ENCODE measurements at places on chromosomes 13 and 19. TPM values are rescaled to one million over a fixed set of nuclear protein-coding genes. Genes with fewer than 3 reads are reported as not detected.
A peak's percentile ranks its signal among the peaks of the same experiment; 100 is the strongest.

DNA sequence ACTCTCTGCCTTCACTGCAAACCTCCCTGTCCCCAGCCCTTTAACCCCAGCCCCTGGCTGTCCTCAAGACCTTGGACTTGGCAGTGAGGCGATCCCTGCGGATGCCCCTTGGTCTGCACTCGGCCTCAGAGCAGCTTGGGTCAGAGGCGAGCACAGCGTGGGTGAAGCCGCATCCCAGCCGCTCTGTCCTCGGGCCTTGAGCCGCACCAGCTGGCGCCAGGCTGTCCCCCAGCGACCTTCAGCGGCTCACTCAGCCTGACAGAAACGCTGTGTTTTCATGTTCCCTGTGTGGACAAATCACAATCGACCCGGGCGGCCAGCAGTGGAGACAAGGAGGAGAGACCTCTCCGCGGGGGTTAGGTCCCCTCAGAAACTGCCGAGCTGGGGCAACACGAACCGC is 52.0 kb downstream of the GNG7 start:
- H3K36me3 ChIP-seq: no peaks in the 10 kb centered on the region
- H3K4me1 ChIP-seq: peaks cover 8% of the 10 kb centered on the region

GRCh38 chr13:60275208-60275607 is 111.5 kb upstream of the DIAPH3 start:
- H3K27ac ChIP-seq: no peak overlapping the region
- H3K36me3 ChIP-seq: no peaks in the 10 kb centered on the region
- no peak overlapping the region for H3K4me3 ChIP-seq
- DNase-seq: no peak

DNA sequence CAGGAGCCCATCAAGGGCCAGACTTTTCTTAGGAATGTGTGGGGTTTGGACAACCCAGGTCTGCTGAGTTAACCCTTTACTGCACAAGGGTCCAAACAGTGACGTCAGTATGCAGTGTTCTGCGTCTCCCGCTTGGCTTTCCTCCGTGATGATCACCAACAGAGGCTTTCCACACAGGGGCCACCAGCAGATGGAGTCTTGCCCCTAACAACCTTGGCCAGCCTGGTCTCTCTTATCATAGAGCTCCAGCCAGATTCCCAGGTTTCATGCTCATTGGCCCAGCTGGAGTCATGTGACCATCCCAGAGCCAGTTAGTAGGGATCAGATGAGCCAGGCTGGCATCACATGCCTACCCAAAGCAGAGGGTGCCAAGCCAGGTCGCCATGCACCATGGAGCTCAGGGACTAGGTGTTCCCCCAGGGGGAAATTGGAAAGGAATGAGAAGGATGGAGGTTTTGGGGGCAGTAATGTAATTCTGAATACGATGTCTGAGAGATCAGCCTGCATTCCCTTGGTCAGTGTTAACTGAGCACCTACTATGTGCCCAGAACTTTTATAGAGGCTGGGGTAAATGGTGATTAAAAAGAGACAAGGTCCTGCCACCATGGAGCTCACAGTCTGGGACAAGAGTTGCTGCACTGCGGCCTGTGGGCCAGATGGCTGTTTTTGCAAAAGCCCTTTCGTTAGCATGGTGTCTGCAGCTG is 61.2 kb downstream of the MYH14 start:
- no peaks in the 10 kb centered on the region for H3K4me1 ChIP-seq
- no peak overlapping the region for H3K4me3 ChIP-seq
- H3K27ac ChIP-seq: no peak overlapping the region
- DNase-seq: no peak
- no peaks in the 10 kb centered on the region for H3K36me3 ChIP-seq

LRRC63 gene
- total RNA-seq: not detected

GRCh38 chr19:40932008-40932959 is 50.3 kb upstream of the CYP2A7 start:
- peaks cover 11% of the 10 kb centered on the region for H3K4me1 ChIP-seq
- DNase-seq: peak; percentile 41
- H3K27ac ChIP-seq: peak overlapping the region; percentile 67
- no peaks in the 10 kb centered on the region for H3K36me3 ChIP-seq

DNA sequence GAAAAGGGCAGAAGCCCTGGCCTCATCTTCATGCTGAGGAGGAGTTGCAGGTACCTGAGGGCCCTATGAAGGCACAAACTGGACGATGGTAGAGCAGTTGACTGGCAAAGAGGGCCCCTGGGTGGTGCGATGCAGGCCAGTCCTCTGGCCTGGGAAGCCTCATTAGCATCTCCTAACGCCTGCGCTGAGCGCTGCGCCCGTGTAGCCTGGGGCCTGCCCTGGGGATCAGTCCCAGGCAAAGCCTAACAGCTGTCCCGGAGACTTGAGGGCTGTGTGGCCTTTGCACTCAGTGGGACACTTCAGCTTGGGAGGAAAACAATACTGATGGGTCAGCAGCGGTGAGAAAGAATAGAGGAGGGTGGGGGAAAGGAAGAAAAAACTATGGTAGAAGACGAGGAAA is 187.7 kb downstream of the RAP2A start:
- H3K27me3 ChIP-seq: no peaks in the 10 kb centered on the region
- no peaks in the 10 kb centered on the region for H3K4me1 ChIP-seq
- H3K36me3 ChIP-seq: no peaks in the 10 kb centered on the region
- no peak overlapping the region for H3K4me3 ChIP-seq

CCDC70 gene
- total RNA-seq: not detected

DNA sequence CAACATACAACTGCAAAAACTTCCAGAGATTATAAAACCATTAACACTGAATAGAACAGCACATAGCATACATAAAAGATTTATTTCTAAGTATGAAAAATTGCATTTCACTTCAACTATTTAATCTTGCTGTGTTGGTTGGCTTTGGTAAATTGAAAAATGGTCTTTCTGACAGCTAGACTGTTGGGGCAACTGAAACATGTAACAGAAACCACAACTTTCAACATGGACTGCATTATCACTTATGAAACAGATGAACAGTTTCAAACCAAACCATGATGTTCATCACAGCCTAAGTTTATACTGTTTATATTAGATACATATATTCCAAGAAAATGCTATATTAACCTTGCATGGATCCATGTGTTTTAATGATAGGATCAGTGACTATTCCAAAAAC is 324.1 kb upstream of the PCDH9 start:
- H3K27ac ChIP-seq: no peak overlapping the region
- H3K27me3 ChIP-seq: no peaks in the 10 kb centered on the region
- DNase-seq: no peak
- no peaks in the 10 kb centered on the region for H3K4me1 ChIP-seq

DNA sequence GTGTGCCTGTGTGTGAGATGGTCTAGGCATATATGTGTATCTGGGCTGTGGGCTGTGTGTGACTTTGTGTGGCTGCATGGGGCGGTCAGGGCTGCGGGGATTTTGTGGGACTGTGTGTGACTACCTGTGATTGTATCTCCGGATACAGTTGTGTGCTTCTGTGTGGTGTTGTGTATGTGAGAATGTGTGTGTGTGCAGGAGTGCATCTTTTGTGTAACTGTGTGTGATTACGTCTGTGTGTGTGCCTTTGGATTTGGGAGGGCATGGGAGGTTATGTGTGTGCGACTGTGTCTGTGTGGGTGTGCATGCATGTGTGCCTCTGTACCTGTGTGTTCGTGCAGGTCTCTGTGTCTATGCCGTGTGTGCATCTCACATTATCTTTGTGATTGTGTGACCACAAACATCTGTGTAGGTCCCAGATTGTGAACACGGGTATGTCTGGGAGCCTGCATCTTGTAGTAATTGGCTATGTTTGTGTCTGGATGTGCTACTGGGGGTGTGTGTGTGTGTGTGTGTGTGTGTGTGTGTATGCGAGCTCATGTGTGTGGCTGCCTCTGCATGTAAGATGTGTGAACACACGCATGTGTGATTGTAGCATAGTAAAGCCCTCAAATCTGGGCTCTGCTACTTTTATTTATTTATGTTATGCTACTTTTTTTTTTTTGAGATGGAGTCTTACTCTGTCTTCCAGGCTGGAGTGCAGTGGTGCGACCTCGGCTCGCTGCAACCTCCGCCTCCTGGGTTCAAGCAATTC is 7.6 kb downstream of the EHD2 start:
- peak overlapping the region; percentile 97 for H3K27ac ChIP-seq
- no peak overlapping the region for H3K4me3 ChIP-seq
- no peak for DNase-seq
- no peaks in the 10 kb centered on the region for H3K27me3 ChIP-seq
- no peaks in the 10 kb centered on the region for H3K36me3 ChIP-seq

GRCh38 chr19:37954421-37954874 is 47.4 kb downstream of the SIPA1L3 start:
- no peaks in the 10 kb centered on the region for H3K36me3 ChIP-seq
- no peak overlapping the region for H3K4me3 ChIP-seq
- H3K27me3 ChIP-seq: no peaks in the 10 kb centered on the region
- H3K4me1 ChIP-seq: no peaks in the 10 kb centered on the region

Measured in hepatocyte (in vitro differentiated cells).